ENCODE measurements at places on chromosomes 4 and X.

DNA sequence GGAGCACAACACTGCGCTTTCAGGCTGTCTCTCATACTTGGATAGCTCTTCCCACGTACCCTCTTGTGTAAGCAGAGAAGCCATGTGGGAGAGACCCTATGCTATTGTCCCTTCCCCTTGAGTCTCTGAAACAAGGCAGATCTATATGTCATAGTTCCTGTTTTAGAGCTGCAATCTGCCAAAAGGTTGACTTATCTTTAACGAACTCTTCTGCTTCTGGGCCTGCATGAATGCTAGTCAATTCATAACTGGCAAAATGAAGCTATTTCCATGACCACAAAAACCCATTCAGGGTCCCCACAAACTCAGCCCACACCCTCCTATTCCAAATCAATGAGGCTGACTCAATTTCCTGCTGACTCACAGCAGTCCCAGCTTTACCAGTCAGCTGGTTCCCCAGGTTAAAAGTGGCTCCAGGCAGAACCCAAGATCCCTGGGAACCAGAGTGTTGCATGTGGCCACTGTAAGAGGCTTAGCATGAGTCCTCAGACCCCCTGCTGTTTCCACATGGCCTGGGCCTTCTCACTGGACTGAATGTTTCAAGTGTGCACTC lies 25.3 kb upstream of the SOD3 start:
- DNase-seq = peak; percentile 86

GRCh38 chr4:23923141-23923540 lies 33.3 kb upstream of the PPARGC1A start:
- no peak for DNase-seq

DNA sequence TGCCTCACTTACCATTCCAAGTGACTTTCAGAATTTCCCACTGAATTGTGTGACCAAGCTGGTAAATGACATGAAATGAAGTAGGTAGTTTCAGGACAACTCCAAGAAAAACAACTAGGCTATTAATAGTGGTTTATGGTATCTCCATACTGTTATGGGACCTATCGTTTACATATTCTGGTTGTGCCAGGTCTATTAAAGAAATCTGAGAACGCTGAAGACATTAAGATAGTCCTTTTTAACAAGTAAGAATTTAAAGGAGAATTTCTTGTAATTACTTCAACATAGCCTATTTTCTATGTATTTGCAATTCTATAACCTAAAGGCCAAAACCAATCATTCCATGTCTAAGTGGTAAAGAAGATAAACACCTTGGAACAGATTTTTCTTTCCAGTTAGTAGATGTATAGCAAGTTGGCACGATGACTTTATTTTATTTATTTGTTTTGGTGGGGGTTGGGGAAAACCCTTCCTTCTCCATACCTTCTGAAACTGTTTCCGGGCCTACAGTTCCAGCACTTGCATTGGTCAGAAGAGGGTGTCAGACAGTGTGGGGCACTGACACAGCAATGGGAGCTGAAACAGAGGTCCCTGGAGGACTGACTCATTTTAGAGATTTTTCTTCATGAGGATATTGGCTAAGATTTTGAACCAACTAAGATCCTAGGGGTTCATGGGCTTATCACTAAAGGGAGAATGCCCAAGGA lies 7.6 kb upstream of the DCLK2 start:
- no peak for DNase-seq

GRCh38 chr4:184694412-184694956 lies 39.4 kb downstream of the CENPU start:
- DNase-seq = no peak

DNA sequence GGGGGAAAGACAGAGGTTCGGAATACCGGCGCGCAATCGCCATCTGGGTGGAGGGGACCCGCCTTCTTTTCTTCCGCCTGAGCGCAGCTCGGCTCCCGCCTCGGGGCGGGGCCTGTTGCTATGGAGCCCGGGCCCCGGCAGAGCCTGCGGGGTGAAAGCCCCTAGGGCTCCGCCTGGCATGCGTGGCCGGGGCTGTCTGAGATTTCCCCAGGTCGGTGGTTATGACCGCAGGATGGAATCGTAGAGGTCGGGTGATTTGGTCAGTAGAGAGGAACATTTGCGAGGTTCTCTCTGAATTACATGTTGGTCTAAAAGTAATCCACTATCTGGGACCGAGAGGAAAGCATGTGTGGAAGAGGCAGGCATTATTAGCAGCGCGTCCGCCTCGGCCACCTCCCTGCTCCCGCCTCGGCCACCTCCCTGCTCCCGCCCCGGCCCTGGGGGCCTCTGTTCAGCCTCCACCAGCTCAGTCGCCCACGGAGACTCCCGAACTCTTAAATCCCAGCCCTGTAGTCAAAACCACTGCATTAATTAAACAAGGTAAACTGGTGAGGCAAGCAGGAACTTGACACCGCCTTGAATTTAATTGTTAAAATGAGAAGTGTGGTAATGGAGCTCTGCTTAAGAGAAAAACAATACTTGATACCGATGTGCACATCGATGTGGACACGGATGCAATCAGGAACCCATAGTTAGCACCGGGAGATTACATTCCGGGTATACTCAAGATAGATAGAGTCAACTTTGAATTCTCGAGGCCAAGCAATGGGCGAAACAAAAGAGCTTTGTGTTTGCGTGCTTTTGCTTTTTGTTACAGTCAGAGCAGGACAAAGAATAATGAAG lies 45.2 kb downstream of the TRIM2 start:
- DNase-seq = no peak

GRCh38 chrX:19955306-19955705 lies 35.6 kb downstream of the BCLAF3 start:
- no peak for DNase-seq

- no peak for DNase-seq
Observed at GRCh38 chr4:6200922-6201362, 593 bp upstream of the JAKMIP1 start.

DNA sequence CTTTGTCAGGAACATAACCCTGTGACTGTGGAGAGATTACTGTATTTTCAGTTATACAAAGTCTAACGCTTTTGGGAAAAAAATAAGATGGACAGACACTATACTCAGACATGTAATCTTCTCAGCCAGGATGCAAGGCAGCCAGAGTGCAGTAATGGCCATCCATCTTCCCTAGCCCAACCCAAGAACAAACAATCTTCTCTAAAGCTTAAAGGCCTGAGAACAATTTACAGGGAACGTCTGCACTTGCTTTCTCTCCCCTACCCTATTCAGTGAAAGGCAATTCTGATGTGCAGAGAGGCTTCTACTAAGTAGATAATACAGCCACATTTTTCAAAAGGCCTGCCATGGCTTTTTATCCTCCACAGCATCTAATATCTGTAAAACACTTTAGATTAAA lies 471.3 kb downstream of the FGF13 start:
- DNase-seq = no peak

DNA sequence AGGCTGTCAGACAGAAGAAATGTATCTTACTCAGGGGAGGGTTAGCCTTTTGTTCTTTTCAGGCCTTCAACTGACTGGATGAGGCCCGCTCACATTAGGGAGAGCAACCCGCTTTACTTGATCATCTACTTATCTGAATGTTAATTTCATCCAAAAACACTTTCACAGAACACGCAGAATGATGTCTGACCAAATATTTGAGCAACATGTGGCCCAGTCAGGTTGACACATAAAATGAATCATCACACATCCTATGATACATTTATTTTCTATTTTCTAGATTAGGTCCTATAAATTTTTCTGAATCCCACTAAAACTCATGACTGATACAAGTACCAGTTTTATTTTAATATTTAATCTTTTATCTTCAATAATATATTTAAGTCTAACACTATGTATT lies 260.3 kb downstream of the IL15 start:
- DNase-seq = no peak

GRCh38 chr4:185096032-185096653 lies 46.9 kb upstream of the SLC25A4 start:
- peak; percentile 26 for DNase-seq

- DNase-seq = no peak
Observed at GRCh38 chr4:82123934-82124333, 249.9 kb downstream of the HNRNPD start.

DNA sequence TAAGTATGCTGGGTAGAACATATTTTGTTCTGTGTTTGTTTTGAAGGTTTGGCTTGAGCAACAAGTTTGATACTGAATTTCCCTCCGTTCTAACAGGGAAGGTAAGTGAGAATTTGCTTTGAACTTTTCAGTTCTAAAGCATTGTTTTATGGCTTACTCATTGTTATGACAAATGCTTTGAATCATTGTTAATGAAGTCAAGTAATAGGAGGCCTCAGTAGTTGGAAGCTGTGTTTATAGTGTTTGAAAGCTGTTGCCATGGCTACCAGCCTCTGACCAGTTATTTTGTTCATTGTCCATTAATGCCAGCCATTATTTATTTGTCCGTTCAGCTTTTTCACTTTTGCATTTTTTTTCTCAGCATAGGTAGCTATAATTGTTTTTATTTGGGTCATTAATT lies 14.4 kb downstream of the CHIC1 start:
- peak; percentile 59 for DNase-seq

DNA sequence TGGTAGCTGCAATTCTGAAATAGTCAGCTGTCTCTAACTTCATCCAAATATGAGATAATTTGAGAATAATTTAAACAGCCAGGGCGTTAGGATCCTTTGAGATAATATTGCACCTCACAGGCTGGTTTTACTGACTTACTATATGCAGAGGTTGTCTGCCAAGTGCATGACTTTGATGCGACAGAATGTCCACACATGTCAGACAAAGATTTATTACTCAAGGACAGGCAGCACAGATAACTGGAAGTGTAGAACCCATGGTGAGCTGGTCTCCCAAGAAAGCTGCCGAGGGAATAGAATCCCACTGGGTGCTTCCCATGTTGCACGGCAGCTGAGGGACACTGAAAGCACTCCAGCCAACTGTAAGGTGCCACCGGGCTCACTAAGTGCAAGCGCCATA lies 166.2 kb upstream of the GALNTL6 start:
- no peak for DNase-seq

DNA sequence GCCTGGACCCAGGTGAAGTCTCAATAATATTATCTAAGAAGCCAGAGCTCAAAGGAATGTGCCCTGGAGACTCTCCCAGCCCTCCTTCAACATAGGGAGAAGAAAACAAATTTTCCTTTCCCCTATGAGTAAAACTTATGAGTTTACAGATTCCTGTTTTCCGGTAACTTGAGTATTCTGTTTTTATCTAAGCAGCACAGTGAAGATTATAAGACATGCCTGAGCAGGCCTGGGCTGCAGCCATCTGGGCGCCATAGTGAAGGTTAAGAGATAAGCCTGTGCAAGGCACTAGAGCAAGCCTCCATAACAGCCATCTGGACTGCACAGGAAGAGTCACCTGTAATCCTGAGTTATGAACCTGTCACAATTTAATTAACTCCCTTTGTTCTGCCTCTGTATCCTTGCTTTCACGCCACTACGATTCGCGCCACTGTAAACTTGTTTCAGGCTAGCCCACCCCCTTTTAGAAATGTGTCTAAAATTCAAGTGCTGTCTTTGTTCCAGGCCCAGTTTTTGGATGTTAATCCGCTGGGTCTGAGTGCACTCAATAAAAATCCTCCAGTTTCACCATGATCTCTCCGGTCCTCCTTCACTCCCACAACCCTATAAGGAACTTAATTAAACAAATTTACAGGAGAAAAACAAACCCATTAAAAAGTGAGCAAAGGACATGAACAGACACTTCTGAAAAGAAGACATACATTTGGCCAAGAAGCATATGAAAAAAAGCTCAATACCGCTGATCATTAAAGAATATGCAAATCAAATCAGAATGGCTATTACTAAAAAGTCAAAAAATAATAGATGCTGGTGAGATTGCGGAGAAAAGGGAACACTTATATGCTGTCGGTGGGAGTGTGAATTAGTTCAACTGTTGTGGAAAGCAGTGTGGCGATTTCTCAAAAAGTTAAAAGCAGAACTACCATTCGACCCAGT lies 189.5 kb downstream of the APBB2 start:
- DNase-seq = no peak

GRCh38 chr4:22719218-22719617 lies 26.5 kb downstream of the GBA3 start:
- no peak for DNase-seq

- no peak for DNase-seq
Observed at GRCh38 chrX:68942840-68943239, 114.0 kb downstream of the EFNB1 start.

- no peak for DNase-seq
Observed at GRCh38 chrX:1300449-1300848, 31.8 kb downstream of the CSF2RA start.

DNA sequence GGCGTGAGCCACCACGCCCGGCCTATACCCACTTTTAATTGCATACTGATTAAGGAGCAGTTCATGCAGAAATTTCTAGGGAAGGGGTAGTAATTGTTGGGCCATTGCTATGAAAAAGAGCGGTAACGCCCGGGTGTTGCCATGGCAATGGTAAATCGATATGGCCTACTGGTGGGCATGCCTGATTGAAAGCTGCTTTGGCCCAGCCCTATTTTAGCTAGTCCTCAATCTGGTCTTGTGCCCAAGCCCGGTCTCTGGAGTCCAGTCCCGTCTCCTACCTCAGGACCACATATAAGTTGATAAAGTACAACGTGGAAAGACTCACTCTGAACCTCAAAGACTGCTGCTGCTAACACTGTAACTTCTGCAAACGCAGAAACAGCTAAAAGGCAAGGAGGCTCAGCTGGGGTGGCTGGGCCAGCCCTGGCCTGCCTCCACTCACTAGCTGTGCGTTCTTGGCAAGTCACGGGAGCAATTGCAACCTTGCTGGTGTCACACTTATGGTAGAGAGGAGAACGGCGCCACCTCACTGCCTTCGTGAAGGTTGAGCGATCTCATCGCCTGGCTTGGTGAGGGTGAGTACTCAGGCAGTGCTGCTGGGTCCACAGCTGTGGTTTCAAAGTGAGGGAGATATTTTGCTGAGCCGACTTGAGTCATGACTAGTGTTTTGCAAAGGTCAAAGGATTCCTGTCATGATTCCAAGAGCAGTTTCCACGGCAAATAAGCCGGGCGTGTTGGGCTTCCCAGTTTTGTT lies 57.0 kb upstream of the GRPEL1 start:
- DNase-seq = peak; percentile 91

DNA sequence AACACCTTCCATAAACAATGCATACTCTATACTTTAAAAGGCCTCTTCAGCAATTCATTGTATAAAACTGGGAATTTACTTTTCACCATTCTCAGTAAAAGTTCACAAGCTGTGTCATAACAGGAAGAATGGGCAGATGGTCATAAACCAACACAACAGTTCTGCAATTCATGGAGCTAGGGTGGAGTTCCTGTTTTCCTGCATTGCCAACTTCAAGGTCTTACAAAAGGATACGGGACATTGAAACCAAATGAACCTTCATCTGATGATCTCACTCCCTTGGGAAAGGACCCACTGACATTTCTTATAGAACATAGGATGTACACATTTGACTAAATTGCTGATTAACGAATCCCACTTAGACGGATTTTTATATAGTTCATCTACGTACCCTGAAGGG lies 4.1 kb downstream of the KDR start:
- no peak for DNase-seq

GRCh38 chr4:112386071-112386470 lies 88.9 kb downstream of the ALPK1 start:
- DNase-seq = no peak

GRCh38 chr4:19408490-19408889 lies 843.2 kb upstream of the SLIT2 start:
- no peak for DNase-seq

DNA sequence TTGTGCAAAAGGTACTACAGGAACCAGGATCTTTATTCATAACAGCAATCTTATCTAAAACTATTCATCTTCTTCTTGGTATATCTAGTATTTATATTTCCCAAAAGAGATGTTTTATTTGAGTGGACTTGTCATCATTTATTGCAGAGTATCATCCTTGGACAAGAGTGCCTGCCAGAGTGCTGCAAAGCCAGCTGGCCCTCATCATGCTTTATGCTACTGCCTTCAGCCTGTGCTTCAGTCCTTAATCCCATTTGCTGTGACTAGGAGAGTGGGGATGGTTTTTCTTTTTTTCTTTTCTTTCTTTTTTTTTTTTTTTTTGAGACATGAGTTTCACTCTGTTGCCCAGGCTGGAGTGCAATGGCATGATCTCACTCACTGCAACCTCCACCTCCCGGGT lies 33.5 kb upstream of the ELF2 start:
- DNase-seq = no peak
